ENCODE measurements at places on chromosomes 2 and 18.

DNA sequence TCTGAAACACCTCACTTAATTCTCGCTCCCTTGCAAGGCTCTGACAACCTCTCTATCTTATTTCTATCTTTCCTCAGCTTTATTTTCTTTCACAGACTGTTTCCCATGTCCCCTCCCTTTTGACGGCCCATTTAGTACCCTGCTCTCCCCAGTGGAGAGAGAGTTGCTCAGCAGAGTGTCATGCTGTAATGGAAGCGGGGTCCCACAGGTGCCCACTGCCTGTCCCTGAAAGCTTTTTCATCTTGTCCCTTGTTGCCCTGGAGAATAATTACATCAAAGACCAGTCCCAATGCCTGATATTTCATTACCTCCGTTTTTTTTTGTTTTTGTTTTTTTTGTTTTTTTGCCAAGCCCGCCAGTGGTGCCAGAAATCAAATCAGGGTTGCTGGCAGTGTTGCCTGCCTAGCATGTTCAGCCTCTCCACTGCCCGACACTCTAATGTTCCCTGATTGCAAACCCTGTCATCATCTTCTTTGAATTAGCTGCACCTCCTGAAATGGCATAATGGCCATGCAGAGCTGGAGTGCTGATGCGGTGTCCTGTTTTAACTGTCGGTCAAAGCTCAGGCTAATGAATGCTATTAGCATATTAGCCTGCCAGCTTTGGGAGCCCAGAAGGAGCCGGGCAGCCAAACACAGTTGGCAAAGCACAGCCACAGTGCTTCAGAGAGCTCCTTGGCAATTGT lies 71.2 kb upstream of the CAVIN2 start:
- DNase-seq = no peak

DNA sequence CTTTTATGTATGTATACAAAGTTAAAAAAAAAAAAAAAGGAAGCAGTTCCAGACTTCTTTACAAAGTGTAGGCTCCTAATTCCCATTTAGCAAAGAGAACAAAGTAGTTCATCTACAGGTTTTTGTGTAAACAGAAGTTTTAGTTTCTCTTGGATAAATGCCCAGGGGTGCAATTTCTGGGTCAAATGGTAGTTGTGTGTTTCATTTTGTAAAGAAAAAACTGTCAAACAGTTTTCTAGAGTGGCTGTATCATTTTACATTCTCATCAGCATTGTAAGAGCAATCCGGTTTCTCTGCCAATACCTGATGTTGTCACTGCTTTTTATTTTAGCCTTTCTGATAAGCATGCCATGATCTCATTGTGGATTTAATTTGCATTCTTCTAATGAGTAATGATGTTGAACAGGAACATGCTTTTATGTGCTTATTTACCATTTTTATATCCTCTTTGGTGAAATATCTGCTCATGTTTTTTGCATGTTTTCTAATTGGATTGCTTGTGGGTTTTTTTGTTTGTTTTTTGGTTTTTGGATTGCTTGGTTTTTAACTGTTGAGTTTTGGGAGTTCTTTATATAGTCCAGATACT lies 16.6 kb upstream of the PSME4 start:
- DNase-seq = no peak

GRCh38 chr2:105544591-105545377 lies 145.9 kb upstream of the FHL2 start:
- no peak for DNase-seq

DNA sequence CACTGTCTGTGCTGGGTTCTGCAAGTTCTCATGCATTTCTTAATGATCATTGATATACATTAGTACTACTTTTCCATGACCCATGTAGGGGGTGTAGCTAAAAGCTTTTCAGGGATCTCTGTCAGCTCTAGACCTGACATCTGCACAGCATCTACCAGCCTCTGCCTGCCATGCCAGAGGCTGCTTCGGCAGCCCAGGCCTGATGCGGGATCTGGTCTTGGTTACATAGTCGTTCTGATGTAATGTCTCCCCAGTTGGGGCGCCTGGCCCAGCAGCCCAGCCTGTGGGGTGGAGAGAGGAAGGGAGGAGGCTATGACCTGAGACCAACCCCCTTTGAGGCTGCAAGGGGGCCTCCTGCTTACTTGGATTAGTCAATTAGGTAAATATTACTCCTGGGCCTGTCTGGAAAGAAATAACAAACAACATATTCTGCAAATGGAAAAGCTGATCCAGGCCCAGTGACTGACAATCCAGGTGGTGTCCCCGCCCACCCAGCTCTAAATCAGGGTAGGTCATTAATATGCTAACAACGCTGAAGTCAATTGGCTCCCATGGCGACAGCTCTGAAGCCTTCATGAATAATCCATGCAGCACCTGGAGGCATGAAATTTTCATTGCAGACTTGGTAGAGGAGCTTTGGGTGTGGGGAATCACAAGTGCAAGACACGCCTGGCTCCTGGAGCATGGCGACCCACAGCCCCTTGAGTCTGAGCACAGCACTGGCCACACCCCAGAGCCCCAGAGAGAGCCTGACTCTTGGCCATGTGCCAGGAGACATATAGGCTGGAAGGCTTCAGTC lies 575.3 kb downstream of the CMPK2 start:
- no peak for DNase-seq

DNA sequence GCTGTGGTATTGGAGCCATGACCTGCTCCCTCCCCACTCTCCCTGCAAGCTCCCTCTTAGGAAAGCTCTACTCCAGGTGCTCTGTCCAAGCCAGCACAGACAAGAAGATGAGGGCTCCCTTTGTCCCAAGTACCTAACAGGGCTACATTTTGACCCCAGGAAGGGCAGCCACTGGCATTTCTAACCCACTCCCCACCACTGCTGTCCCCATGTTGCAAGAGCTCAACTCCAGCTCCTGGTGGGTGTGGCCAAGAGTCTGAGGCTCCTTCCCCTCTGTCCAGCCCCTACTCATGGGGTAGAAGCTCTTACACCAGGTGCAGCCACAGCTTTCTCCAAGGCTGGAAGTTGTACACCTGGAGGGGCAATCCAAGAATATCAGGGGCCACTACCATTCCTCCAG lies 127.0 kb upstream of the NPAS2 start:
- DNase-seq = no peak

- no peak for DNase-seq
Observed at GRCh38 chr18:32086881-32087280, 4.8 kb upstream of the RNF138 start.

- no peak for DNase-seq
Observed at GRCh38 chr2:126831234-126832005, 67.3 kb upstream of the TEX51 start.

GRCh38 chr2:202612145-202612544 lies 22.6 kb upstream of the FAM117B start:
- DNase-seq = no peak

DNA sequence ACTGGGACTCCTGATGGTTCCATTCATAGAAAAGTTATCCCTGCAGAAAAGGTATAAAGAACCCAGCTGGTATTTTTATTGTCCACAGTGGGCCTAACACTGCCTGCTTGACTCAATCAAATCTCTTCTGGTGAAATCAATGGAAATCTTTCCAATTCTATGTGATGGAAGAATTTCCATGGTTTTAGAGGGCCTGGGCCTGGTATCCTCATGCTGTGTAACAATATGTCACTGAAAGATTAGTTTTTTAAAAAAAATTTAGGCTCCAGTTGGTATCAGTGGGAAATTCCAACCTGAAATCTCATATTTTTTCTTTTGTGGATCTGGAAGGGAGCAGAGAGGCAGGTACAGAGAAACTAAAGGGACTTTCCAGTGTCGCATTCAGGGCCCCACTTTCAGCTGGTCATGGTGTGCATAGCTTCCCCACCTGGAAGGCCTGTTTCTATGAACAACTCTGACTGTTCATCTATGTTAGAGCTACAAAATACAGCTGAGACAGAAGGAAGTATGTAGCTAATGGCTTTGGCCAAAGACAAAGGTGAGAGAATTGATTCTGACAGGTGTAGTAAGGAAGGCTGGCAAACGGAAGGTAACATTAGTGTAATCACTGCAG lies 20.9 kb downstream of the NEB start:
- no peak for DNase-seq

- no peak for DNase-seq
Observed at GRCh38 chr2:8355102-8355859, 326.6 kb upstream of the ID2 start.

DNA sequence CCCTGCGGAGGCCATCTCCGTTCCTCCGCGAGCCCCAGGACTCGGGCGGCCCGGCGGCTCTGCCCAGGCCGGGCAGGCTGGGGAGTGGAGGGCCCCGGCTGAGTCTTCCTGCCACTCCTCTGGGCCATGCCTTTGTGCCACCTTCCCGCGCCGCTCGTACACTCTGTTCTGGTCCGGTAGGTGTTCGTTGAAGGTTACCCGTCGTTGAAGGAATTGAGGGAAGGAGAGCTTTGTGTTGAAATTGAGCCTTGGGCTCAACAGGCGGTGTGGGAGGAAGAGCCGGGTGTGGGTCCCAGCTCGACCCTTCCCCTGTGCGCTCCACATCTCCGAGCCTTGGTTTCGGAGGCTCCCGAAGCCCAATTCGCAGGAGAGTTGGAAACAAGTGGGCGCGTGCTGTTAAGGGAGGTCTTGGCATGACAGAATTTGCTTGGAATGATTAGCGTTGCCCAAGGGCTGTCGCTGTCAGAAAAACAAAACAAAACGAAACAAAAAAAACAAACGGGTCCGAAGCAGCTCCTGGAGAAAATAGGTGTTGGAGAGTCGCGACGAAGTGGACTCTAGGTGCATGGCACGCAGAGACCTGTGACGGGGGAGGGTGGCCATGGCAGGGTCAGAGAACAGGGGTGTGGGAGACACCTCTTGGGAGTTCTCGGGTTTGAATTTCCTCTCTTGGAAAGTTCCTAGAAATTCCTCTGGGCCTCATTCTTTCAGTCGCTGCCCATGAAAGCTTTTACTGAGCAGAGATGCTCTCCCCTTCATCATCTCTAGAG lies 1.2 kb upstream of the MZT2A start:
- DNase-seq = no peak

DNA sequence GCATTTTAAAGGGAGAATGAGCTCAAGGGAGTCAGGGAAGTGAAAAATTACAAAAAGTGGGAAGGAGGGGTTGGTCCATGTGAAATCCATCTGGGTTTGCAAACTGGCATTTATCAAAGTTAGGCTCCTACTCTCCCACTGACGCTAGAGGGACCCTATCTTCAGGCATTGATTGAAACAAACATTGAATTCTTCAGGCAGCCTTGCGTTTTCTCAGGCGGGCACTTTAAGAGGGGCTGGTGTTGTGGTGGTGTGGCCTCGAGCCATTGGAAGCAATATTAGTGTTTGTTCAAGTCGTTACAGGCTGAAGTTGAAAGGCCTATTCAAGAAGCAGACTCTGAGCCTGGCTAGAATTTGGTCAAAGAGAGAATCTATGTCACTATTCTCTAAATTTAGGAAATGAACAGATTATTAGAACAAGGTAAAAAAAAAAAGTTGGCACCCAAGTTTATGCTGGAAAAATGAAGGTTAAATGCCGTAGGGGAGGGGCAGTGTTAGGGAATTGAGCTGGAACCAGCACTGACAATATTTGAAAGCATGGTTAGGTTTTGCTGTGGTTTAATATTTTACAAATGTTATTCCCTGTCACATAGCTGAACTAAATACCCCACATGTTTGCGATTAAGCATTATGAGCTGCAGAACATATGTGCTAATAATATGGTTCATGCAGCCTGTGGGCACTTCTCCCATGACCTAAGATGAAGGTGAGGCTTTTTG lies 36.8 kb downstream of the STON1 start:
- no peak for DNase-seq

DNA sequence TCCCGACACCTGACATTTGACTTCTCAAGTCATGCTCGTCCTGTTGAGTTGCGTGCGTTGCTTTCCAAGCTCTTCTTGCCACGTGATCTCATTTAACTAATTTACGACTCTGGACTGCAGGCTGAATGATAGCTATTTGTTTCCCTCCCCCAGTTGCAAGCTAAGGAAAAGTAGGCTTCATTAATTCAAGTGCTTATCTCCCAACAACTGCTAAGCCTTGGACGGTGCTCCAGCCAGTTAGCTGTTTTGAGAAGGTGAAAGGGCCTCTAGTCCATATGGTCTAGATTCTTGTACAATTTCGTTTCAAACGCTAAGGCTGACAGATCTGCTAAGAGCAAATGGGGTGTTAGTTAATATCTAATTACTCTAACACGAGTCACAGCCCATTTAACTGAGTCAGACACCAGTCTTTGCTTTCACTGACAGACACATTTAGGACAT lies 21.1 kb downstream of the GPR45 start:
- no peak for DNase-seq

GRCh38 chr2:238601433-238602222 lies 174.9 kb downstream of the ASB1 start:
- no peak for DNase-seq

GRCh38 chr2:156896294-156896693 lies 361.2 kb upstream of the GALNT5 start:
- no peak for DNase-seq

- no peak for DNase-seq
Observed at GRCh38 chr2:136291871-136292270, 173.9 kb upstream of the CXCR4 start.

DNA sequence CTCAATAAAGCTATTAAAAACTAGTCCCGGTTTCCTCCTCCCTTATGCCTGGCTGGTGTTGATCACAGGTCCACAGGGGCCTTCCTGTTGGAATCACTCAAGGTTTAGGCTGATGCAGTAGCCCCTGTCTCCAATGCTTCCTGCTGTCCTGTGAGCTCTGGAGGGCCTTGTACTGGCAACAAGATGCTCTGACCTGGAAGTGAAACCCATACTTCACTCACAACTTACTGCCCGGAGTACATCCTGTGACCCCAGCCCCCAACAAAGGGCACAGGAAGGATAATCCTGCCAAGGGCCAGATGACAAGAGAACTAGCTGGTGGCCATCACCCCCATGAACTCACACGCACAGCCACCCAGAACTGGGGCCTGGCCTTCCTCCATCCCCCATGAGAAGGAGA lies 50.3 kb downstream of the ZBTB7C start:
- DNase-seq = no peak

GRCh38 chr2:190408538-190409271 lies 550 bp downstream of the MFSD6 start:
- DNase-seq = peak; percentile 55

GRCh38 chr18:26436176-26437051 lies 111.9 kb downstream of the KCTD1 start:
- no peak for DNase-seq

GRCh38 chr2:200985799-200986198 lies 22.3 kb upstream of the ORC2 start:
- no peak for DNase-seq

DNA sequence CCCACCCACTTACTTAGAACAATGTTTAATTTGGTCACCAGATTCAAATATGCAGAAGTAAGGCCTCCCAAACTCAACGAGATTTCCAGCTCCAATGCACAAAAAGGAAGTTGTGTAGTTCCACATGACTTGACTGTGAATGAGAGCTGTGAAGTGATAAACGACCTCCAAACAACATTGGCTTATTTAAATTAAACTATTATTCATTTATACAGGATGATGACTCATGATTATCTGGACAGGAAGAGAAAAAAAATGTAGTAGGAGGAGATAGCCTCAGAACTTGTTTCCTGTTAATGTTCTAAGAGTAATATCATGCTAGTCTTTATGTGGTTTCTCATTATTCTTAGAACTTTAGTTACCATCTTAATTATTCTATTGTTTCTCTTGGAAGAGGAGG lies 237.3 kb downstream of the C1D start:
- DNase-seq = no peak
